ENCODE measurements at places on chromosomes 2 and 18.
A peak's percentile ranks its signal among the peaks of the same experiment; 100 is the strongest.

- DNase-seq, result no peak
These were observed 122.1 kb upstream of the SLC39A10 start for GRCh38 chr2:195534971-195535370.

GRCh38 chr2:101151146-101151858 lies at the start of gene TBC1D8:
Gene TBC1D8 (minus strand): TSS chr2:101151382. CDS start chr2:101151253, 129 bp downstream.
- DNase-seq, result peak; percentile 95

- peak; percentile 75 for DNase-seq
These were observed 199.4 kb upstream of the REV1 start for GRCh38 chr2:99689145-99689742.

- no peak for DNase-seq
These were observed 13.9 kb upstream of the DNPEP start for GRCh38 chr2:219401606-219402005.

GRCh38 chr18:73235491-73235890 lies 367.7 kb upstream of the NETO1 start:
- DNase-seq, result no peak

GRCh38 chr2:212945526-212945925 lies 205.9 kb downstream of the IKZF2 start:
- no peak for DNase-seq

DNA sequence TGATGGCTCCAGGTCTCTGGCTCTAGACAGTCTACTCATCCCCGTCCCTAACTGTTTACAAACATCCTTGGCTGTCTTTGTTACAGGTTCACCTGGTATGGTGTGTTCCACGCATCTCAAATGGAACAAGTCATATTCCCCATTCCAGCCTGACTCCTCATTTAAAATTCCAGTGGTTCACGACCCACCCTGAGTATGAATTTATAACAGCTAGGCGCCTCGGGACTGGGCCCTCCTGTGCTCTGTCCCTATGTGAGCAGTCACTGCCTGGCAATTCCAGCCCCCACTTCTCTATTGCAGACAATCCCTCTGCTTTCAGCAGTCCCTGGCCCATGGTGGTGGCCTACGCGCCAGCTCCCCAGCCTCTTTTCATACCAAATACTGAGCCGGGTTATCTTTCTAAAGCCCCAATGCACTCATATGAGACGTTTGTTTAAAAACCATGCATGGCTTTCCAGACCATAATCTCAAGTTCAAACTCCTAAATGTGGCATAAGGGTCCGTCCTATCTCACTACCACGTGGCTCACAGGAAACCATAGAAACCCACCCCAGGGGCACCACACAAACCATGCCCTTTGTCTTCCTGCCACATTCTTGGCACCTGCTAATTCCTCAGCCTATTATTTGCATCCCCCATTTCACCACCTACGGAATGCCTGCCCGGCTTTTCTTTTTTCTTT lies 1.6 kb downstream of the SERPINB8 start:
- DNase-seq, result no peak

GRCh38 chr2:86808315-86809161 lies 17.8 kb upstream of the CD8A start:
- peak; percentile 91 for DNase-seq

DNA sequence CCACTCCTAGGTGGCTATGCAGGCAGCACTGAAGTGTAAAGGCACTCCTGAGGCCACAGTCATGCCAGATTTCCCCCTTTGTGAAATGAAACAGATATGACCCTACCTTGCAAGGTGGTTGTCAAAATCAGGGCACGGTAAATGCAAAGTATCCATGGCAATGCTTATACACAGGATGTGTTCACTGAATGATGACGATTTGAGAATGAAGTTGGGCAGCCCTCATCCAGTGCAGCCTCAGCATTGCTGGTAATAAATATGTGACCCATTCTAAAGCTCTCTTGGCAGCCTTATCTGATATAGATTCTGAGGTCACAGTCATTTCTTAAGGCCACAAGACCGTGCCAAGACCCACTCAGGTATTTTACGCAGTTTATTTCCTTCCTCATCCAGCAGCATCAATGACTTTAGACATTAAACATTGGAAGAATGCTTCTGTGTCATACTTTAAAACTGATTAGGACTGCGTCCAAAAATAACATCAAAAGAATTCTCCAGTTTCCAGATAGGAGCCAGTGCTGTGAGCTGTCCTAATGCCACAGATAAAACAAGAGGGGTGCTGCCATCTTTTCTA lies 125.5 kb upstream of the SERTAD2 start:
- no peak for DNase-seq

Measured in NCI-H526 (cell line).